ENCODE measurements at places on chromosomes 11 and 22. TPM values are rescaled to one million over a fixed set of nuclear protein-coding genes. Genes with fewer than 3 reads are reported as not detected.

MPZL2 gene
- 3.8 TPM for polyA plus RNA-seq

ENTHD1 gene
- not detected for polyA plus RNA-seq

GRCh38 chr11:64533501-64533900 is 57.5 kb upstream of the SLC22A12 start:
- DNase-seq, result no peak
- H3K27me3 ChIP-seq, result no peaks in the 10 kb centered on the region
- no peaks in the 10 kb centered on the region for H3K4me1 ChIP-seq
- H3K4me3 ChIP-seq, result no peak overlapping the region
- H3K27ac ChIP-seq, result no peak overlapping the region
- H3K36me3 ChIP-seq, result no peaks in the 10 kb centered on the region

YPEL4 gene
- 3.0 TPM for polyA plus RNA-seq

DNA sequence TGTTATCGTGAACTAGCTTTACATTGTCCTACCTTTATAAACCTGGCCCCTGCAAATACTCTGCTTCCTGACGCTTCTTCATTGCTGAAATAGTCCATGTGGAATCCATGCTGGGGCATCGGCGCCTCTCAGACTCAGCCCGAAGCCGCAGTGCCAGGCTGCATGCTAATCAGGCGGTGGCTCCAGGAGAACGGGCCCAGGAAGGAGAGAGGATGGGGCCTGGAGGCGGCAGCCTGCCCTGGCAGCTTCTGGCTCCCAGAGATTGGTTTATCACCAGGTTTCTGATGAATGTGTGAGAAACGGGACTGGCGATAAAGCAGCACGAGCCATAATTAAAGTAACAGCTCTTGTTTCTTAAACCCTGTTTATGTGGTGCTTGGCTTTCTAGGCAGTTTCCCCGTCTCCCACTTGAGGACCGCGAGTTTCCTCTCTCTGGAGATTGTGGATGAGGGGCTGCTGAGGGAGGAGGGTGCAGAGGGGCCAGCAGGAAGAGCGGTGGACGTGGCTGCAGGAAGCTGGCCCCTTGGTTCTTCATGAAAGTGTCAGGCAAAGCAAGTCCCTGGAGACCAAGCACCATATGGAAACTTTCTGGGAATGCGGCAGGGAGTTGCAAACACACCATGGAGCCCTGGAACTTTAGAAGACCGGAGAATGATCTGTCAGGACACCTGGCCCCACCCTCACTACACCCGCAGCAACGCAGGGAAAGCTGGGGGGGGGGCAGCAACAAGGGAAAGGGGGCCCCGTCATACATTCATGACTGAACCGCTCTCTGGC is 93.4 kb downstream of the NTM start:
- H3K27me3 ChIP-seq, result no peaks in the 10 kb centered on the region
- H3K36me3 ChIP-seq, result no peaks in the 10 kb centered on the region
- no peak for DNase-seq

DNA sequence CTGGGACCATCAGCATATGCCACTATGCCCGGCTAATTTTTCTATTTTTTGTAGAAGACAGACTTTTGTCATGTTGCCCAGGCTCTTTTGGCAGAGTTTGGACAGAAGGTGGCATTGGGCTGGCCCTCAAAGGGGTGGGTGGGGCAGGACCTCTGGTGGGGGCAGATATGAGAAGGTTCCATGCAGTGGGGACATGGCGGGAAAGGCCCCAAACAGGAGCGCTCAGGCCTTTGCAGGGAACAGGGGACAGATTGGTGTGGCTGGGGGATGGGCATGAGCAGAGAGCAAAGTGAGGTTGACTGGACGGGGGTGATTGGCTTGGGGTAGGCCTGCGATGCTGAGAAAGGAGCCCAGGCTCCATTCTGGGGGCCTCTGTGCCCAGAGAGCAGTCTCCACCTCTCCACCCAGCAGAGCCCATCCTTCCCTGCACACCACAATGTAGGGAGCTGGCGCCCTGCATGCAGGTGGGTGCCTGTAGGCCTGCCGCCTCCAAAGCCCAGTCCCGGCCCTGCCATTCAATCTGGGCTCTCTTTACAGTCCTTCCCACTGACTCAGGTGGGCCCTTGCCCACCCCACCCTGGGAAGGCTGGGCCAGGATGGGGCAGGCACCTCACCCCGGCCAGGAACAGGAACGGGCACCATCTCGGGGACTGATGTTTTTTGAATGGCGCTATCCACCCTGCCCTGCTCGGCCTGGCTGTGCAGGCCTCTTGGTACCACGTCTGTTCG is 98.7 kb downstream of the MORC2 start:
- no peak overlapping the region for H3K4me3 ChIP-seq
- H3K36me3 ChIP-seq, result no peaks in the 10 kb centered on the region
- H3K27ac ChIP-seq, result no peak overlapping the region
- peak; percentile 40 for DNase-seq

DNA sequence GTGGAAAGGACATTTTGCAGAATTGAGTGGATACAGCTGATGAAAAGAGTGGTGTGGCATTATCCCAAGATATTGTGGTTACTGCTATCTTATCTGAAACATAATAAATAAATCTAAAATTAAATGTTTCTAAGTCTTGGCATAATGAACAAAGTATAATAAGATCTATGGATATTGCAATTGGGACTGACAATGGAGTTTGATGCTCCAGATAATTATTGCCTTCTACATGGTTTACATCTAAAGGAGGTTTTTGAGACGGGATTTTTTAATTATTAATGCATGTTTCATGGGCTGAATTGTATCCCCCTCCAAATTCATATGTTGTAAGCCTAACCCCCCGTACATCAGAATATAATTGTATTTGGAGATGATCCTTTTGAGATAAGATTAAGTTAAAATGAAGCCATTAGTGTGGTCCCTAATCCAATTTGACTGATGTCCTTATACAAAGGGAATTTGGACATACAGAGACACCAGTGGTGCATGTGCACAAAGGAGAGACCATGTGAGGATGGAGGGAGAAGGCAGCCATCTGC is 198.5 kb downstream of the MSANTD4 start:
- H3K27ac ChIP-seq, result no peak overlapping the region
- H3K4me3 ChIP-seq, result no peak overlapping the region
- no peak for DNase-seq
- no peaks in the 10 kb centered on the region for H3K4me1 ChIP-seq

HORMAD2 gene
- polyA plus RNA-seq, result not detected

Measured in aorta (tissue), 5 donors.